Central memory CD8-positive, alpha-beta T cell (primary cell): ENCODE measurements at places on chromosomes 7 and 10.

DNA sequence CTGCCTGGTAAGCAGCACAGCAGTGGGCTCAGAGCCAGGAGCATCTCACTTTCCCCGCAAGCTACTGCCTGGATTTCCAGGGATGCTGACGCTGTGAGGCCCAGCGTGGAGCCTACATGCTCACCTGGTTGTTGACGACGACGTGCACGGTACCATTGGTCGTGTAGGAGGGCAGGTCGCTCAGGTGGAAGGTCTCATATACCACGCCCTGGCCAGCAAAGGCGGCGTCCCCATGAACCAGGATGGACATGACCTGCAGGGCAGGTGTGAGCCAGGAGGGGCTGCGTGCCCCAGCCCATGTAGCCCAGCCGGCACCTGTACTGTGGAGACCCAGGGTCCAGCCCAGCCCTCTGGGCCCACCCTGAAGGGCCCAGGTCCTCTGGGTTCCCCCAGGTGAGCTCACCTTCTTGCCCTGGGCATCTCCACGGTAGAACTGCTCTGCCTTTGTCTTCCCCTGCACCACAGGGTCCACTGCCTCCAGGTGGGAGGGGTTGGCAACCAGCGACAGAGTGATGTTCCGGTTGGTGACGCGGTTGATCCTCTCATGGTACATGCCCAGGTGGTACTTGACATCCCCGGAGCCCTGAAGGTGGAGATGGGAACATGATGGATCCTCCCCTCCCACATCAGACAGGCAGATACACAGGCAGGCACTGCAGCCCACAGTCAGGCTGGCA, 15.4 kb downstream of the OGDHL start:
- DNase-seq, result peak; percentile 8
- H3K27ac ChIP-seq, result no peak overlapping the region
- H3K4me3 ChIP-seq, result no peak overlapping the region
- no peaks in the 10 kb centered on the region for H3K4me1 ChIP-seq
- H3K27me3 ChIP-seq, result peaks cover 19% of the 10 kb centered on the region
- peaks cover 5% of the 10 kb centered on the region for H3K36me3 ChIP-seq

GRCh38 chr7:106075937-106076336, 36.2 kb downstream of the SYPL1 start:
- H3K4me1 ChIP-seq, result peaks cover 43% of the 10 kb centered on the region
- no peak overlapping the region for H3K27ac ChIP-seq
- DNase-seq, result no peak
- H3K4me3 ChIP-seq, result no peak overlapping the region
- no peaks in the 10 kb centered on the region for H3K27me3 ChIP-seq

GRCh38 chr10:103761075-103761920, 94.1 kb downstream of the SH3PXD2A start:
- H3K36me3 ChIP-seq, result peaks cover 2% of the 10 kb centered on the region
- no peak overlapping the region for H3K4me3 ChIP-seq
- H3K27ac ChIP-seq, result no peak overlapping the region
- DNase-seq, result no peak
- H3K4me1 ChIP-seq, result peaks cover 63% of the 10 kb centered on the region

DNA sequence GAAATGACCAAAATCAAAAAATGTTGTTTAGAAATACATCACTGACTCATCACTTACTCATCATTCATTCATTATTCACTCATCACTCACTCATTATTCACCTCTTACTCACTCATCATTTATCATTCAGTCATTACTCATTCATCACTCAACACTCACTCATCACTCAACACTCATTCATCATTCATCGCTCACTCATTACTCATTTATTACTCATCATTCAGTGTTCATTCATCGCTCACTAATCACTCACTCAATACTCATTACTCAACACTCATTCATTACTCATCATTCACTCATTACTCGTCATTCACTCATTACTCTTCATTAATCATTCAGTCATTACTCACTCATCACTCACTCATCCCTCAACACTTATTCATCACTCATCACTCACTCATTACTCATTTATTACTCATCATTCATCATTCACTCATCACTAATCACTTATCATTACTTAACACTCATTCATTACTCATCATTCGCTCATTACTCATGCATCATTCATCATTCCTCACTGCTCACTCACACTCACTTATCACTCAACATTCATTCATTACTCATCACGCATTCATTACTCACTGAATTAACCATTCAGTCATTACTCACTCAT, 238.5 kb downstream of the ADARB2 start:
- no peaks in the 10 kb centered on the region for H3K4me1 ChIP-seq
- no peaks in the 10 kb centered on the region for H3K27me3 ChIP-seq
- DNase-seq, result no peak
- no peak overlapping the region for H3K27ac ChIP-seq
- no peak overlapping the region for H3K4me3 ChIP-seq
- no peaks in the 10 kb centered on the region for H3K36me3 ChIP-seq

DNA sequence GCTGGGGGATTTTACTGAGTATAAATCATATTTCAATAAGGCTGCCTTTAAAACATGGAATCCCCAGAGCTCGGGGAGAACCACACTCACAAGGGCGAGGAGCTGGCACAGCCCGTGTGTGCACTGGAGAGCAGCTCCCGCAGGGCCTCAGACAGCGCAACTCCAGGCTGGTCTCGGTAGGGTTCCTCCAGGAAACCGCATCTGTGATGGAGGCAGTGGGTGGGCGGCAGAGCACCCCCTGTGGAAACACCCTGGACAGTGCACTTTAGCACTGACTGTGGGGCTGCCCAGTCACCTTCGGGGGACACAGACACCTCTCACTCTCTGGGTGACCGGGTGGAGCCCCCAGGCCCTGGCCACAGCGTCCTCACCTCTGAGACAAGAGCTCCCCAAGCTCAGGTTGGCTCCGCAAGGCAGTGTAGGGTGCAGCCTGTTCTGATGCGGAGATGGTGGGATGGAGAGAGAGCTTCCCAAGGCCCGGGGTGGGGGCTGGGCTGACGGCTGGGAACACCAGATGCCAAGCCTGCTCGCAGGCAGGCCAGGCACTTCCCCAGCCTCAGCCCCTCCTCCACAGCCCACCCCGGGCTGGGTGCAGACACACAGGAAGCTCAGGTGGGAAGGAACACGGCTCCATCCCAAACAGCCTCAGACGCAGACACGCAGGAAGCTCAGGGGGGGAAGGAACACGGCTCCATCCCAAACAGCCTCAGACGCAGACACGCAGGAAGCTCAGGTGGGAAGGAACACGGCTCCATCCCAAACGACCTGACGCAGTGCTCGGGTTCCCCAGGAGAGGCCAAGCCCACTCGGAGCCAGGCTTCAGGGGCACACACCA, 224.4 kb downstream of the MAD1L1 start:
- H3K27me3 ChIP-seq, result no peaks in the 10 kb centered on the region
- no peak for DNase-seq
- peaks cover 2% of the 10 kb centered on the region for H3K36me3 ChIP-seq
- H3K4me1 ChIP-seq, result peaks cover 19% of the 10 kb centered on the region
- no peak overlapping the region for H3K4me3 ChIP-seq

DNA sequence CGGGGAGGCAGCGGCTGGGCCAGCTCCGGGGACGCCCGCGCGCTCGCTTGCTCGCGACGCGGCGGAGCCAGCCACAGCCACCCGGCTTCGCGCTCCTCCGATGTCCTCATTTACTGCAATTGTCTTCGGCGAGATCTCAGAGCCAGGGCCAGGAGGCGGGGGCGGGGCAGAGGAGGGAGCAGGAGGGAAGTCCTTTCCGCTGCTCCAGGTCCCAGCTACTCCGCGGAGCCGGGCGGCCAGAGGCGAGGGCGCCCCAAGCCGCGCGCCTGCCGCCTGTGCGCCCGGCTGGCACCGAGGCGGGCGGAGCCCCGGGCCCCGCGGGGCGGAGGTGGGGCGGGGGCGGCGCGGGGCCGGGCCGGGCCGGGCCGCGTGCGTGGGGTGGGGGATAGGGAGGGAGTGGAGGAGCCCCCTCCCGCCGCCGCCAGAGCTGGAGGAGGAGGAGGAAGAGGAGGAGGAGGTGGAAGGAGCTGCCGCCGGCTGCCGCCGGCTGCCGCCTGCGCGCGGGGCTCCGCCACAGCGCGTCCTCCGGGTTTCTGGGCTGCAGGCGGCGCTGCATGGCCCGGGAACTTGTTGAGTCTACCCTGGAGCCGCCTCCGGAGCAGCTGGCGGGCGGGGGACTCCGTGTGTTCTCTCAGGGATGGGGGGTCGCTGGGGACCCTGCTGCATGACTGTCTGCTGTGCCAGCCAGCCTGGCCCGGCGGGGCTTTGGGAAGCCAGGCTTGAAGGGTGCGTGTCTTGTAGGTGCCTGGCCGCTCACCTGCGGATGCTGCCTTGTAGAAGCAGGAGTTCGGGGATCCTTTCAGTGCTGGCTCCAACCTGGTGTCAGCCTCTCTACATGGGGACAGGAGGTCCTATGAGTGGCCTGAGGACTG, at the start of gene INSYN2A:
Gene INSYN2A (minus strand): TSS at position 310 of the 872 bp plus-strand sequence. CDS start 20,196 bp downstream, outside the sequence.
- H3K4me3 ChIP-seq, result no peak within 1 kb of the TSS
- no peak for DNase-seq
- H3K27me3 ChIP-seq, result peaks cover 20% of the 10 kb centered on the region
- no peaks in the 10 kb centered on the region for H3K36me3 ChIP-seq

DNA sequence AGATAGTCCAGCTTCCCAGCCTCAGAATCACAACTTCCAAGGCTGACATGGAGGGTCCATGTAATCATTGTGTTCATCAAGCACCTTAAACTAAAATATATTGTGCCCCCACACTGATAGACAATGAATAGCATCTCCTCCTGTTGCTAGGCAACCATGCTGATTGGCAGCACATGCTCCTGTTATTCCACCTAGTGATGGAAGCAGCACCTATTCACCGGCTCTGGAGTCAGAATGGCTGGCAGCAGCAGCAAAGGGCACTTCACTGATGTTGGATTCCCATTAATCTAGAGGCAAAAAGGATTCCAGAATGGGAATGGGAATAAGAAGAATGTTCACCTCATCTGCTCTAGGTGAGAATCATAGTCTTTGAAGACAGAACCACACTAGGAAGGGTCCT, 55.0 kb downstream of the RELN start:
- no peaks in the 10 kb centered on the region for H3K36me3 ChIP-seq
- H3K4me3 ChIP-seq, result no peak overlapping the region
- H3K4me1 ChIP-seq, result no peaks in the 10 kb centered on the region

DNA sequence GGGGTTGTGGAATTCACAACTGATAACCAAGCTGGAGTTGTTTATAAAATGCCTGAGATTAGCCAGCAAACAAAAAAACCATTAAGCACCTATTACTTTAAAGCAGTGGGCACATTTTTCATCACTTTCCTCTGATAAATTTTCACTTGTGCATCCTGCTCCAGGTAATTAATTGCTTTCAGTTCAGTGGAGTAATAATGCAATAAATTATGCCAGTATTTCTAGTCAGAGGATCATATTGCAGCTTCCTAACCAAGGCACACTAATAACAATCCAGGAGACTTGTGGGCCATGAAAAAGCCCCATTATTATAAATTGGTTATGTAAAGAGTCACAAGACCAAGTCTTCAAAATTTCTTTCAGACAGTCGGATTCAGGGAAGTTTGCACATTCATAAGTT, 193.2 kb downstream of the LRMDA start:
- H3K4me3 ChIP-seq, result no peak overlapping the region
- DNase-seq, result no peak
- peaks cover 13% of the 10 kb centered on the region for H3K27me3 ChIP-seq
- no peaks in the 10 kb centered on the region for H3K4me1 ChIP-seq
- no peak overlapping the region for H3K27ac ChIP-seq

DNA sequence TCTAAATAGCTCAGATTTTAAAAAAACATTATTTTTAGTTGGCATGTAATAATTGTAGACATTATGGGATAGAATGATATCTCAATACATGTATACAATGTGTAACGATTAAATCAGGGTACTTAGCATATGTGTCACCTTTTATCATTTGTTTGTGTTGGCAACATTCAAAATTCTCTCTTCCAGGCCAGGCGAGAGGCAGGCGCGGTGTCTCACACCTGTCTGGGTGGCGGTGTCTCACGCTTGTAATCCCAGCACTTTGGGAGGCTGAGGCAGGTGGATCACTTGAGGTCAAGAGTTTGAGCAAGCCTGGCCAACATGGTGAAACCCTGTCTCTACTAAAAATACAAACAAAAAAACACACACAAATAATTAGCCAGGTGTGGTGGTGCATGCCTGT, 151.7 kb downstream of the RTKN2 start:
- peaks cover 2% of the 10 kb centered on the region for H3K36me3 ChIP-seq
- H3K4me3 ChIP-seq, result no peak overlapping the region
- H3K4me1 ChIP-seq, result peaks cover 9% of the 10 kb centered on the region

DNA sequence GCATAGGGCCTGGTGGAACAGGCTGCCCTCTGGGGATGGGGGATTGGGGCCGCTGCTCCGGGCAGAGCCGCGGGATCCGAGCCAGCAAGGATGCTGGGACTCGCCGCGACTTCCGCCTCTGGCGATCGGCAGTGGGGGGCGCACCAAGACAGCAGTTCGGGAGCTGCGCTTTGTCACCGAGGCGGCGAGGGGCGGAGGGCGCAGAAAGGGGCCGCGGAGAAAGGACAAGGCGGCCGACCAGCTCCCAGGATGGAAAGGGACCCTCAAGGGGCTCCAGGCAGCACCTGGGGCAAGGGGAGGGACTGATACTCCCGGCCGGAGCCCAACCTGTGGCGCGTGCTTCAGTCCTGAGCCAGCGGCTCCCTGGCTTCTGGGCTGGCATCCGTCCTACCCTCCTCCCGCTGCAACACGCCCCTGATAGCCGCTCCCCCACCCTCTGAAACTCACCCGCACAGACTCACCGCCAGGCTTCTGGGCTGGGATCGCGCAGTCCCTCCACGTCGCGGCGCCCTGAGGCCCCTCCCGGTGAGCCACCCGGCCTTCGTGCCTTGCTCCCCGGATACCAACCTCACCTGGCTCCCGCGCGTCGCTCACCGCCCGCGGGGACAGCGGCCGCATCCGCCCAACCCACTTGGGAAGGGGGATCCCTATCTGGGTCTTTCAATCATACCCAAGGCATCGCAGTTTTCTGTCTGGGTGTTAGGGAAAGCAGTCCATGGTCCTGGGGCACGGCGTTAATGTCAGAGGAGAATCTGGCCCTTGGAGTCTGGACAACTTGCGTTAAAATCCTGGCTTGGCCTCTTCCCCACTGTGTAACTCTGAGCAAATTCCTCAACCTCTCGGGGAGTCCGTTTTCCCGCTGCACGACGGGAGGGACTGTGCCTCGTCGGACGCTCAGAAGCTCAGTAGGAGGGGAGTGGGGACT, 7.0 kb upstream of the EVX1 start:
- peaks cover under 1% of the 10 kb centered on the region for H3K4me1 ChIP-seq
- H3K4me3 ChIP-seq, result peak overlapping the region; percentile 40
- peaks cover under 1% of the 10 kb centered on the region for H3K36me3 ChIP-seq
- no peak overlapping the region for H3K27ac ChIP-seq

- no peak overlapping the region for H3K27ac ChIP-seq
- H3K4me1 ChIP-seq, result peaks cover 77% of the 10 kb centered on the region
- DNase-seq, result no peak
These were observed 17.9 kb downstream of the TES start for GRCh38 chr7:116228241-116228640.

DNA sequence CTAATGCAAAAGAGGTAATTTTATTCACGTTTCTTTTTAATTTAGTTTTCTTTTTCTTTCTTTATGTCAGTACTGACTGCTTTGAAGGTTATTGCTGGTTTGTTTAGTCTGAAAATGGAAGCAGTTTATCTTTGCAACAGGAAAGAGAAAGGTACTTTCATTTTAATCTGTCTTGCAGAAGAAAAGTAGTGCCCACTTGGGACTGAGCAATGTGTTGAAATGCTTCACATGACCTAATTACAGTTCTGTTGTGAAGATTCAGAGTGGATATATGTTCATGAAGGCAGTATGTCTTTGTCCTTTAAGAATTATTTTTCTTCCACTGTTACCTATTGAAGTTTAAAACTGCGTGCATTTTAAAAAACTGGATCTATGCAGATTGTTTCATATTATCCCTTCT, 80.1 kb downstream of the ANKIB1 start:
- no peak for DNase-seq
- H3K36me3 ChIP-seq, result peaks cover 9% of the 10 kb centered on the region
- H3K27me3 ChIP-seq, result no peaks in the 10 kb centered on the region
- no peak overlapping the region for H3K4me3 ChIP-seq
- peaks cover 12% of the 10 kb centered on the region for H3K4me1 ChIP-seq
